NCI-H226 (cell line): ENCODE measurements at places on chromosomes 7 and 10.
A peak's percentile ranks its signal among the peaks of the same experiment; 100 is the strongest.

DNA sequence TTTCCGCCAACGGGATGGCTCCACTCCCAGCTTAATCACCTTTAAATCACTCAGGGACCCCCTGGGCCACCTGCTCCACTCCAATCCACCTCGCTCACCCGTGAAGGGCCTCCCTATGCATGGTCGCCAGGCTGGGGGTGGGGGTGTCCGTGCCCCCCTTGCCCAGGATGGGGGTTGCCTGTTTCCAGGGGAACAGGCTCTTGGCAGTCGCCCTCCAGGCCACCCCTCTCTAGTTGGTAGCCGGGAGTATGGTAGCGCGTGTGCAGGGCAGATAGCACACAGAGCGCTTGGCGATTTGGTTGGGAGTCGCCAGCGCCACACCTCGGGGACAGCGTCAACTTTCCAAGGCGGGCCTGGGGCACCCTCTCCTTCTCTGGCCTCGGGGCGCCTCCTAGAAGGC is 134.9 kb upstream of the ZNF92 start:
- no peak for DNase-seq

DNA sequence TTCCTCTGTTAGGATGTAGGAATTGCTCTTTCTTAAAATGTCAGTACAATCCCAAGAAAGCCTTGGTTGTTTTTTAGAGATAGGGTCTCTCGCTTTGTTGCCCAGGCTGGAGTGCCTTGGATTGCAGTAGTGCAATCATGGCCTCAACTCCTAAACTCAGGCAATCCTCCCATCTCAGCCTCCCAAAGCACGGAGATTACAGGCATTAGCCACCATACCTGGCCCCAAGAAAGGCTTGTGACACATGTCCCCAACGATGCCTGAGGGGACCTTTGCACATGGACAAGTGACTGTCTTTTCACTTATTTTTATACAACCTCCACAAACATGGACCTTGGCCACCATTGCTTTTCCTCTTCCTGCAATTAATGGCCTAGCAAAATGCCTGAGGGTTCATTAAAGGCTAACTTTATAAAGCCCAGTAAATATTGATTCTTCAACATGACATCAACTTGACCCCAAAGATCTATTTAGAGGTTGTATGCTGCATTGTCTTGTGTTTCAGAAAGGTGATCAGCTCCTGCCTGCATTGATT is 10.0 kb upstream of the SPOCK2 start:
- no peak for DNase-seq

GRCh38 chr10:3867454-3868270 is 82.7 kb upstream of the KLF6 start:
- no peak for DNase-seq

- peak; percentile 42 for DNase-seq
These were observed 472.0 kb upstream of the AKR1E2 start for GRCh38 chr10:4353964-4354363.

DNA sequence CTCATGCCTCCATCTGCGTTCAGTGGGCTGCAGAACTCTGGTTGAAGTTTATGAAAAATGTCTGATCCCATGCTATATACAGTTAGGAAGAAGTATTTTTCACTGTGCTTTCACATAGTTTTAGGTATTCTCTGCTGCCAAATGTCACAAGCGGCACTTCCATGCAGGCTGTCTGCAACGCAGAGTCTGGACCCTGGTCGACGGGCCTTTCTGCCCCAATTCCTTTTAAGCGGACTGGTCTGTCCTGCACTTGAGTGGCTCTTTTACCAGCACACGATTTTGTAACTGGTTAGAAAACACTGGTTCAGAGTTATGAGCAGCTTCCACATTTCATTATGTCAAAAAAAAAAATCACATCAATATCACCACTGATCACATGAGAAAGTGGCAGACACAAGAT is 143.0 kb downstream of the DIP2C start:
- no peak for DNase-seq

- DNase-seq = no peak
These were observed 382.3 kb upstream of the MTPN start for GRCh38 chr7:136359333-136359903.

- DNase-seq = no peak
These were observed 64.8 kb downstream of the SGCE start for GRCh38 chr7:94591176-94591575.

- DNase-seq = no peak
These were observed 103.1 kb downstream of the PRKAG2 start for GRCh38 chr7:151773797-151774196.

- DNase-seq = no peak
These were observed 58.9 kb upstream of the ADO start for GRCh38 chr10:62745581-62745980.

DNA sequence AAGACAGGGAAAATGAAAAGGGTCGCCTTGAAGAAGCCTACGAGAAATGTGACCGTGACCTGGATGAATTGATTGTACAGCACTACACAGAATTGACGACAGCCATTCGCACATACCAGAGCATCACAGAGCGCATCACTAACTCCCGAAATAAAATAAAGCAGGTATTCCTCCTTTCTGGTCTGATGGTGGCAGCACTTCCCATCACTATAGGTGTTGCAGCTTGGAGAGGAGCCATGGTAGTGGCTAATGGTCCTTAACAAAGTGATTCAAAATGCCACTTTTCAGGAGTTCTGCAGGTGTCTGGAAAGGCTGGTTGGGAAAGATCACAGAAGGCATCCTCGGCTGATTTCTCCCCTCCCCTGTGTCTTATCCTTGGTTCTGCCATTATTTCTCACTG is 22.1 kb downstream of the EXOC4 start:
- DNase-seq = peak; percentile 5

GRCh38 chr7:91082852-91083495 is 181.3 kb upstream of the FZD1 start:
- DNase-seq = no peak

- no peak for DNase-seq
These were observed 176.3 kb upstream of the ZNF32 start for GRCh38 chr10:43824934-43825333.

- DNase-seq = no peak
These were observed 20.3 kb downstream of the TAC1 start for GRCh38 chr7:97752215-97752614.

- DNase-seq = no peak
These were observed 615.5 kb upstream of the MKI67 start for GRCh38 chr10:128741680-128742079.

DNA sequence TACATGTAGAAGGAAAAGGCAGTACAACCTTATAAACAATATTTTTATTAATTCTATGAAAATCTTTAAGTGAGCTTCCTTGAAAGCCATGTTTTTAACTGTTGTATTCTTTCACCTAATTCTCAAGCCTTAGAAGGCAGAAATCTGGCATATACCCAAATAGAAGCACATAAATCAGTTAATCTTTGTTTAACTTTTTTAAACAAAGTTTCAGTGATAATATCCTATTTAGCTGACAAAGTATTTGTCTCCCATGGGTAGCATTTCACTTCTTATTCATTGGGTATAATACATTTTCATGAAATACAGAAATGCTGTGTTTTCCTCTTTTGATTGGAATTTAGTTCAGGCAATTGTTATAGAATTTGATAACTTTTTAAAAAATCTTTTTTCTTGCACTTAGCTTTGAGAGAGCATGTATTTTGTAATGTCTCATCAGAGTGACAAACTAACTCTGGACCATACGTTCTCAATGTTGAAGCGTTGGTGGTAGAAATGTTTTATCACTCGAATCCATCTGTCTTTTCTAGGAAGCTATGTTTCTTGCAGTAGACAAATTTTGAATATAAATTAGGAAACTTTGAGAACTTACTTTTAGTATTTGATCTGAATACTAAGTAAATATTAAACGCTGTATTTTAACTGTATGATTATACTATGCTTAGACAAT is 78.1 kb downstream of the CREM start:
- no peak for DNase-seq

DNA sequence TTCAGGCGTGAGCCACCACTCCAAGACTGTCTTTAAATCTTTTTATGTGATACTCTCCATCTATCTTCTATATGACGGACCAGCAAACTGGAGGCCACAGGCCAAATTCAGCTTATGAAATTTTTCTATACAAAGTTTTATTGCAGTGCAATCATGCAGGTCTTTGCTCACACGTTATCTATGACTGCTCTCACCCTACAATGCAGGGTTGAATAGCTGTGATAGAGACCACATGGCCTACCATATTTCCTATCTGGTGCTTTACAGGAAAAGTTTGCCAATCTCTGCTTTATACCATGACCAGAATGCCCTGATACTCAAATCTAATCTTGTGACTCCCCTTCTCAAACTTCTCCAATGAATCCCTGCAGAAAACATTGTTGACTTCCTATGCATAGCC is 89.5 kb upstream of the ACBD5 start:
- no peak for DNase-seq

DNA sequence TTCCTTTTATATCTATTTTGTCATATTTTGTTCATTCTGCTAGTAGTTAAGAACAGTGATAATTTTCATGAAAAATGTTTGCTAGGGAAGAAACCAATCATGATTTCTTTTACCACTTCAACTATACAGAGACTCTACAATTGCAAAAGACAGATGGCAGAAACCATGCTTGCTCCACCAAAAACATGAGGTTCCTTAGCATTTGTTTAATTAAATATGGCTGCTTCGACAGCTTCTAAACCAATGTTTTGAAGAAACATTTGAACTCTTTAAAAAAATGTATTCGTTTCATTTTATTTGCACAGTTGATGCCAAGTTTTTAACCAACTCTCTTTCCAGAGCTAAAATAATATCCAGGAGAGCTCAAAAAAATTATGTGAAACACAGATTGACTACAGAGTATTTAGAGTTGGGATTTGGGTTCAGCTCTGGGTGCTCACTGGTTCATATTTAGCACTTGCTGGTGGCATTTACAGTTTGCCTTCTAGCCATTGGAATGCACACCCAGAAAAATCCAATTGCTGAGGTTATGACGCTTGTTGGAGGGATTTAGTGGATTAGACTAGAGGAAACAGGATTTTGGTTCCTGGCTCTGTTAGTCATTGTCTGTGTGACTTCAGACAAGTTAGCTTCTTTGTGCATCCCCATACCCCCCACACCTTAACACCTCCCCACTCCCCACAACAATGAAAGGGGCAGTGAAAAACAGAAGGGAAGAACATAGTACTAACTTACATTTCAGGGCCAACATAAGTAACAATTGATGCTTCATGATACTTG is 35.8 kb upstream of the SDHAF3 start:
- no peak for DNase-seq

GRCh38 chr7:23306936-23307521 is 7.9 kb downstream of the MALSU1 start:
- DNase-seq = no peak

DNA sequence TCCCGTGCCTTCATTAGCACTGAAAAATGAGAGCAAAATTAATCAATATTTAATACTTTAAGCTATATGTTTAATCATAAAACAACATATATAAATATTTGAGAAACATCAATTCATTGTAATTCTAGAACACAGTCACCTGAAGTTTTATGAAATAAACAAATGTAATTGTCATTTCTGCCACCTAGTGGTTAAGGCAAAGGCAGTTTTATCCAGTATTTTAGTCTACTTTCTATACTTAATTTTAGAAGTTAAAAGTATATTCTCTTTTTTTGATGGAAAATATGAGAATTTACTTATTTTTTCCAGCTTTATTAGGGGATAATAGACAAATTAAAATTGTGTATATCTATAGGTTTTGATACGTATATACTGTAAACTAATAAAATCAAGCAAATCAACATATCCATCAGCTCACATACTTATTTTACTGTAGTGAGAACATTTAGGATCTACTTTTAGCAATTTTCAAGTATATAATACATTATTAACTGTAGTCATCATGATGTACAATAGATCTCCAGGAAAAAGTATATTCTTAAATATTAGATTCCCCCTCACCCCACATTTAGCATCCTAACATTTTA is 16.9 kb downstream of the PCGF6 start:
- no peak for DNase-seq

- DNase-seq = no peak
These were observed 12.8 kb upstream of the RGS10 start for GRCh38 chr10:119555178-119555784.

DNA sequence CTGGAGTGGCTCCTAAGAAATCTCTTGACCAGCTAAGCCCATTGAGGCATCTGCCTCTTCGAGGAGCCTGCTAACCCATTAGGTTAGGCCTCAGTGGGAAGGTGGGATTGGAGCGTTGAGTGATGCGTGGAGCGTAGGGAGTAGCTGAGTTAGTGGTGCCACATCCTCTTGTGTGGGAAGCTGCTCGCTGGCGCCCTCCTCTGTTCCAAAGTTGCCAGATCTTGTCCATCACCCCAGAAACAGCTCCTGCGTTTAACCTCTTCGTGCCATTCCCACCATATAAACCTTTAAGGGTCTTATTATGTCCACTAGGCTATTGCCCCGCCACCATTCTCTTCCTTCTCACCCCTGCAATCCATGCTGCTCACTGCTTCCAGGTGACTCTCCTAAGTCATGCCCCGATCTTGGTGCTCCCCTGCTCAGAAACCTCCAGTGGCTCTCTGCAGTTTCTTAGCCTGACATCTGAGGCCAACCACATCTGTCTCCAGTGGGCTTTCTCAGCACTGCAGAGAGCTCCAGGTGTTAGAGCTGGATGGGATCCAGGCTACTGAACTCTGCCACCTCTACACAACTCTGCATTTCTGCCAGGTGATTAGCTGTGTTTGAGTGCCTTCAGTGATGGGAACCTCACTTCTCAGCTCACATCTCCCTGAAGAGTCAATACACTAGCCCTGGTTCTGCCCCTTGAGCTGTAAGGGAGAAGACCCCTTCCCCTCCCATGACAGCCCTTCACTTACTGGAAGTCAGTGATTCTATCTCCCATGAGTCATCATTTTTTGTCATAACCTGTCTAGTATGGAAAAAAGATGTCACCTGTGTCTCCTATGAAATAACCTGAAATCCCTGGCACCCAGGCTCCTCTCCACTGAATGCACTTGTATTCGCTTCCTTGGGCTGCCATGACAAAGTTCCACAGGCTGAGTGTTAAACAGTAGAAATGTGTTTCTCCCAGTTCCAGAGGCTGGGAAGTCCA is 65.0 kb upstream of the FGFR2 start:
- no peak for DNase-seq

GRCh38 chr7:34191162-34191561 is 285.8 kb downstream of the BMPER start:
- no peak for DNase-seq

DNA sequence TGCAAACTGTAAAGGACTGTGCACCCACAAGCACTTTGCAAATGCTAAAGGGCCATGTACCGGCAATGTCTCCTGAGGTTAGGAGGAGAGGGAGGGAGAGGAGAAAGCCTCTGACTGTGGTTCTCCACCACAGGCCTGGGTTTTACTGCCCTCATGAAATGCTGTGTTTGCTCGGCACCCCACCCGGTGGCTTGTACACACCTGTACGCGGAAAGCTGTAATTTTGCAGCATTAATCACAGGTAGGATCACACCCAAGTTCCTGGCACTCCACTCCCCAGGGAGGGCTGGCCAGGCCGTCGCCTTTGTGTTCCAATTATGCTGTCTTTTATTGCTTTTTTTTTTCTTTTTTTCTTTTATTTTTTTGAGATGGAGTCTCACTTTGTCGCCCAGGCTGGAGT is 78.5 kb upstream of the MYL10 start:
- DNase-seq = no peak

- peak; percentile 87 for DNase-seq
These were observed at the start of gene TLL2 for GRCh38 chr10:96513698-96514561. Gene TLL2, minus strand, starts transcription at chr10:96513926. Its CDS starts 241 bp downstream, at chr10:96513685.
